ENCODE measurements at places on chromosomes 4 and X.

GRCh38 chr4:2688697-2689096, 67.4 kb downstream of the TNIP2 start:
- no peak for DNase-seq

DNA sequence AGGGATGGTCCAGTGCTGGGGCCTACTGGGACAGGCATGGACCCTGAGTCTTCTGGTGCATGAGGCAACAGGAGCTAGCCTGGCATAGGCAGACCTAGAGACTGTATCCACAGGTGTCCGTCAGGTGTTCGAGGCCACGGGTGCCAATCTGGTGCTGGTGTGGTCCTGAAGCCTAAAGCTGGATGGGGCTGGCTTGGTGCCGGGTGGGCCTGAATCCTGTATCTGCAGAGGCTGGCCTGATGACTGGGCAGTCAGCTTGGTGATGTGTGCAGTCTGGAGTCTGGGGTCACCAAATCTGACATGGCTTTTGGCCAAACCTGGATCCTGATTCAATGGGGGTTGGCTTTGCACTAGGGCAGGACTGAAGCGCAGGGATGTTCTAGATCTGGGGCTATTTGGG, 269.8 kb upstream of the GRIA3 start:
- DNase-seq, result no peak

DNA sequence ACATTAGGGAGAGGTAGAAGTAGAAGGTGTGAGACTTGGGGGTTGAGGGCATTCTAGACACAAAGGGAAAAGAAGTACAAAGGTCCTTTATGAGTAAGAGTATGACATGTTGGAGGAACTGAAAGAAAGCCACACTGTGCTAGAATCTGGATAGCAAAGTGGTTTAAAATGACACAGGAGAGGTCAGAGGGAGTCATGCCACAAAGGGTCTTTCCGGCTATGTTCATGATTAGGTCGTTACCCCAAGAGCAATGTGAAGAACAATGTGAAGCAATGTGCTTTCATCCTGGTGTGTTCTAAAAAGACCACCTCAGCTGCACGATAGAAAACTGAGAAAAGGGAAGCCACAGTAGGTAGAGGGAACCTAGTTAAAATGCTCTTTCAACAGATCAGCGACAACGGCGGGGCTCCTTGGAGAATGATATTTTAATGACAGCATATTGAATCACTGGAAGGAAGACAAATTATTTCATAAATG, 29.2 kb downstream of the SMIM14 start:
- no peak for DNase-seq

DNA sequence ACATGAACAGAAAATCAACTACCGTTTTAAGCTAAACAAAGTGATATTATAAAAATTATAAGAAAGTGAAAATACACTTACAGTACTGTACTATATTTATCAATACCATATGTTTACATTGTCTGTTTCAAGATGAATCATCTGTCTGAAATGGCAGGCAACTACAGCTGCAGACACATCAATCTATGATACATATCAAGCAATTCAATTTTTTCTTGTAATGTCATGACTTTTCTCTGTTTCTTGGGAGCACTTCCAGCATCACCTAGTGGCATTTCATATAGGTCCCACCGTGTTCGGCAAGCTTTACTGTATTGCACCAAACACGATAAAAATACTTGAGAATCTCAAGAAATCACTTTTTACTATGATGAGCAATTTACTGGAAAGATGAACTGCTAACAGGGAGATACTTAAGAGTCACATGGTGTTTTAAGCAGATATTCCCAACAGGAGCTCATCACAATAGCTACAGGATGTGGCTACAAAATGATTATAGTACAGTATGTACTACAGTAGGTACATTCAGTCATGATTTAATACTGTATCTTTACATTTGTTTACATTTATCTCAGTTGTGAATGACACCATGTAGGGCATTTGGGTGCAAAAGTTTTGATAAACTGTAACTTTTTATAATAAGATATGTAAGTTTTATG, 207.4 kb downstream of the ADAM29 start:
- DNase-seq, result no peak

DNA sequence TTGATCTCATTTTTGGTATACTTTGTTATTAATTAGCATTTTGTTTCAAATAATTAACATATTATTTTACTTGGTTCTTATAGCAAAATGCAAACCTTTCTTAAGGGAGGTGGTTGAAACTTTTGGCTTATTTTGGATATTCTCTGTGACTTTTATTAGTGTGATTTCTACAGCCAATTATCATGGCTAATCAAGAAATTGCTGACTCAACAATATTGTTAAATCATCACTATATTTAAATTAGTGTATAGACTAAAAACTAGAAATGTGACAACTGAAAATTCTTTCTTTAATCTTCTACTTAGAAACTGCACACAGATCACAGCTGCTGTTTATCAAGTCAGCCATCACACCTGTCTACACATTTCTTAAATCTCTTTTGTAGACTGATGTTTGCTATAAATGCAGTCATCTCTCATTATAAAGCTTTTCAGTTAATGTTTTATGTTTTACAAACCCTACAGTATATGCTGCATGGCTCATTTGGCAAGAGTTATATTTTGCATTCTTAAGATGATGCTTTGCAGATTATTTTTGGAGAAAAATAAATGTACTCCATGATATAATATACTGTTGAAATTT, 389.8 kb upstream of the PCDH10 start:
- no peak for DNase-seq

GRCh38 chrX:123728554-123728953, 4.3 kb downstream of the THOC2 start:
- DNase-seq, result no peak

- DNase-seq, result no peak
Observed at GRCh38 chrX:124605511-124605910, 259.1 kb downstream of the SH2D1A start.

- no peak for DNase-seq
Observed at GRCh38 chrX:39564751-39565150, 533.0 kb downstream of the BCOR start.

All from EH (cell line).